CD4-positive, alpha-beta memory T cell (primary cell): ENCODE measurements at places on chromosomes 4 and X. TPM values are rescaled to one million over a fixed set of nuclear protein-coding genes. Genes with fewer than 3 reads are reported as not detected.

GRCh38 chrX:101206471-101206870 lies 13.1 kb upstream of the DRP2 start:
- peaks cover 17% of the 10 kb centered on the region for H3K4me1 ChIP-seq
- DNase-seq, result no peak
- H3K27me3 ChIP-seq, result no peaks in the 10 kb centered on the region
- no peak overlapping the region for H3K27ac ChIP-seq
- no peak overlapping the region for H3K4me3 ChIP-seq
- no peaks in the 10 kb centered on the region for H3K36me3 ChIP-seq

- no peaks in the 10 kb centered on the region for H3K36me3 ChIP-seq
- no peak overlapping the region for H3K27ac ChIP-seq
- no peak overlapping the region for H3K4me3 ChIP-seq
- no peaks in the 10 kb centered on the region for H3K4me1 ChIP-seq
Observed at GRCh38 chr4:94515365-94515764, 63.6 kb downstream of the PDLIM5 start.

DNA sequence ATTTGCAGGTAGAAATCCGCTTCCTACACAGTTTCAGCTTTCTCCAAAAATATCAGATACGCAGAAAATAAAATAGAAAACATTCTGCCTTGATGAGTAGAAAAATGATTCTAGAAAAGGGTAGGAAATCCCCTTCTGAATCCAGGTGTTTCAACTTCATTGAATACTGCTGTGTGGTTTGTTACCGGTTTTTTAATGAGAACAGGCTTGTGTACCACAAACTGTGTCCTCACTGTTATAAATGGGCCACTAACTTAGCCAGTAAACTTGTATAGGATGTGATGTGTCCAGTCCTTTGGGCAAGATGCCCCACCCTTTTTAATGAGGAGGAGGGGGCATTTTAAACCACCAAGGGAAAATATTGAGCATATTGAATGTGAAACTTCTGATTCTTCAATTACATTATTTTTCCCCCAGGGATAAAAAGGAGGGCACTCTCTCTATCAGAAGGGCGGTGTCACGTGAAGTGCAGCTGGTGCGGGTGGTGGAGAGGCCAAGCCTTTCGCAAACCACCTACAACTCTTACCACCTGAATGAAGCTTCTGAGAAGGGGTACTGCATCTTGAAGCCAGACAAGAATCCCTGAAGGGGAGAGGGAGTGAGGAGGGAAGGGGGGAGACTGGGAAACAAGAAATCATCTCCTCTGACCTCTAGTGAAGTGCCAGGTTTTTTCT lies 4.5 kb downstream of the CXXC4 start:
- DNase-seq, result no peak
- H3K4me3 ChIP-seq, result peak overlapping the region; percentile 46
- no peaks in the 10 kb centered on the region for H3K36me3 ChIP-seq

DNA sequence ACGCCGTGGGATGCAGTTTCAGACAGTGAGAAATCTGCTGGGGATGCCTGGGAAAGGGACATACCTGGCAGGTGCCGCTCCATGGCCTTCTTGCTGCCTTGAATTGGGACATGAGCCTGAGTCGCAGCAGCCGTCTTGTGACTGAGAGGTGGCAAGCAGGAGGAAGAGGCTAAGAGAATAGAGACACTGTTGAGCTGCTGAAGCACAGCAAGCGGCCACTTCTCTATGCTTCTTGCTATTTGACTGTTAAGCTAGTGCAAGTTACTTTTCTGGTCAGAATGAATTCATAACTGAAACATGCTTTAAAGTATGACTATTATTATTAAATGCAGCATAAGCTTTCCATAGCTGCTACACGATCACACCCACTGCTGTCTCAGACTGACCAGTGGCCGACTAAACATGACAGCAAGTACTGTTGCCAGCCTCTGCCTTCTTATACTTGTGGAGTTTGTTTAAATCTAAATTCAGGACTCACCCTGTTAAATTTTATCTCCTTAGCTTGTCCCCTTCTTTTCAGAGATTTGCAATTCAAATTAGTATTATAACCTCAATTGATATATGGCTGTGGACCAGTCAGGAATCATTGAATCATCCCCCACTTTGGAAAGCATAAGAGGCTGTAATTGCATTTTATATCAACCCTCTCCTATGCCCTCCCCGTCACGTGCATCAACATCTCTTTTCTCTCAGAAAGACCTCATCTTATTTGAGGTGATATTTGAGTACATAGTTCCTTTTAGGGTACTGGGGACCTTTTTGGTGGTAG lies 24.8 kb upstream of the ACSL1 start:
- peaks cover 4% of the 10 kb centered on the region for H3K27me3 ChIP-seq
- no peak for DNase-seq
- H3K36me3 ChIP-seq, result no peaks in the 10 kb centered on the region
- no peak overlapping the region for H3K4me3 ChIP-seq

DNA sequence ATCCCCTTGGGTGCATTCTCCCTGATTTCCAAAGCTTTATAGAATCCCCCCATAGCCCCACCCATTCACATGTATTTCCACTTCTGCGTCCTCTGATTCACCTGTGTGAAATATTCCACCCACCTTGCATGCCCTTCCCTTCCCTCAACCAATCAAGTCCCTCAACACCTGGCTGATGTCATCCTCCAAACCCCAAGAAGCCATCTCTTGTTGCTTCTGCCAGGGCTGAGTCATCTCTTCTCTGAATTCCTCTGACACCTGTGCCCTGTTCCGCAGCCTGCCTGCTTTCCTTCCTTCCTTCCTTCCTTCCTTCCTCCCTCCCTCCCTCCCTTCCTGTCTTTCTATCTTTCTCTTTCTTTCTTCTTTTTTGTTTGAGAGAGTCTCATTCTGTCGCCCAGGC lies 9.9 kb downstream of the CRMP1 start:
- H3K4me1 ChIP-seq, result no peaks in the 10 kb centered on the region
- H3K27me3 ChIP-seq, result peaks cover 5% of the 10 kb centered on the region
- no peak overlapping the region for H3K27ac ChIP-seq
- H3K4me3 ChIP-seq, result no peak overlapping the region
- H3K36me3 ChIP-seq, result no peaks in the 10 kb centered on the region
- DNase-seq, result no peak

Gene SLITRK2
- not detected for total RNA-seq

- H3K4me1 ChIP-seq, result no peaks in the 10 kb centered on the region
- no peaks in the 10 kb centered on the region for H3K36me3 ChIP-seq
- no peak overlapping the region for H3K27ac ChIP-seq
- no peak overlapping the region for H3K4me3 ChIP-seq
Observed at GRCh38 chr4:11914406-11914805, 485.7 kb upstream of the HS3ST1 start.

Gene NPNT
- total RNA-seq, result not detected

Gene HSFX3
- not detected for total RNA-seq

Gene ZNF157
- total RNA-seq, result 1.00 TPM

GRCh38 chrX:84165711-84166110 lies 22.3 kb downstream of the RPS6KA6 start:
- H3K36me3 ChIP-seq, result no peaks in the 10 kb centered on the region
- H3K4me3 ChIP-seq, result no peak overlapping the region
- H3K4me1 ChIP-seq, result no peaks in the 10 kb centered on the region
- DNase-seq, result no peak
- H3K27me3 ChIP-seq, result no peaks in the 10 kb centered on the region

- no peak overlapping the region for H3K4me3 ChIP-seq
- H3K27me3 ChIP-seq, result no peaks in the 10 kb centered on the region
- DNase-seq, result no peak
- H3K36me3 ChIP-seq, result peaks cover 24% of the 10 kb centered on the region
- H3K4me1 ChIP-seq, result no peaks in the 10 kb centered on the region
- no peak overlapping the region for H3K27ac ChIP-seq
Observed at GRCh38 chrX:154032160-154032559, 12.5 kb upstream of the IRAK1 start.

GRCh38 chr4:37068580-37068979 lies 176.0 kb upstream of the NWD2 start:
- no peaks in the 10 kb centered on the region for H3K36me3 ChIP-seq
- no peaks in the 10 kb centered on the region for H3K27me3 ChIP-seq
- no peaks in the 10 kb centered on the region for H3K4me1 ChIP-seq
- no peak overlapping the region for H3K4me3 ChIP-seq
- DNase-seq, result no peak

Gene UGDH
- total RNA-seq, result 21.6 TPM

Gene USP17L24
- total RNA-seq, result not detected

Gene CLDN2
- total RNA-seq, result not detected

DNA sequence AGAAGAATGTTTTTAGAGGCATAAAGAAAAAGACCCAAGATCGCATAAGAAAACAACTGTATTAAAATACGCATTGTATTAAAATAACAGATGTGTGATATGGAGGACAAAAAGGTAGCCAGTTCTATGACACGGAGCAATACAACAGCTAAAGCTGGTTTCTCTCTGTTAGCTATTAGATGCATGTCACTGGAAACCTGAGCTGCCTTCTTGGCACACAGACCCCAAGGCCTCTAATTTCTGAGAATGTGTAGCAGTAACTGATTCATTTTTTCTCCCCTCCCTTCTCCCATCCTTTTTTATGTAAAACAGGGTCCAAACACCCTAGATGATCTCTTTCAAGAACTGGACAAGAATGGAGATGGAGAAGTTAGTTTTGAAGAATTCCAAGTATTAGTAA lies 4.1 kb downstream of the S100G start:
- no peak overlapping the region for H3K27ac ChIP-seq
- H3K36me3 ChIP-seq, result no peaks in the 10 kb centered on the region
- H3K4me1 ChIP-seq, result no peaks in the 10 kb centered on the region
- H3K4me3 ChIP-seq, result no peak overlapping the region

Gene EXOC1L
- total RNA-seq, result not detected

- H3K27ac ChIP-seq, result no peak overlapping the region
- no peaks in the 10 kb centered on the region for H3K4me1 ChIP-seq
- H3K36me3 ChIP-seq, result no peaks in the 10 kb centered on the region
- H3K4me3 ChIP-seq, result no peak overlapping the region
- no peak for DNase-seq
Observed at GRCh38 chr4:85862896-85863295, 387.9 kb downstream of the ARHGAP24 start.

DNA sequence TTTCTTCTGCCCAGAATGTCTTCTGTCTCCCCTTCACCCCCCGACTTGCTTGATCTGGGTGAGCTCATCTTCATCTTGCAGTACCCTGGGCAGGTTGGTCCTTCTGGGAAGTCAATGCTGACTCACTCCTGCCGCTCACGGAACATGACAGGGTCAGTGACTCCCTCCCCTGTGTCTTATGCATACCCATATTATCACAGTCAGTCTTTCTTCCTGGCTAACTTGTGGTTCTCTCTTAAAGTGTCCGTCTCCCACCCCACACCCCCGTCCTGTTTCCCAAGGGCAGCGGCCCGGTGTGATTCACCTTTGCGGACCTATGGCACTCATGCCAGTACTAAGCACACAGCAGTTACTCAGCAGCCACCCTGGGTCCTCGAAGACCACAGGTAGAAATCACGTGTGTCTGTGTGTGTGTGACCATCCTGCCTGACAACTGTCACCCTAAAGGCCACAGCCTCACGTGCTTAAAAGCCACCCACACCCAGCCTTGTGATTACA lies 17.7 kb downstream of the IQSEC2 start:
- H3K27me3 ChIP-seq, result no peaks in the 10 kb centered on the region
- peaks cover 21% of the 10 kb centered on the region for H3K4me1 ChIP-seq
- no peak overlapping the region for H3K4me3 ChIP-seq
- no peak overlapping the region for H3K27ac ChIP-seq

DNA sequence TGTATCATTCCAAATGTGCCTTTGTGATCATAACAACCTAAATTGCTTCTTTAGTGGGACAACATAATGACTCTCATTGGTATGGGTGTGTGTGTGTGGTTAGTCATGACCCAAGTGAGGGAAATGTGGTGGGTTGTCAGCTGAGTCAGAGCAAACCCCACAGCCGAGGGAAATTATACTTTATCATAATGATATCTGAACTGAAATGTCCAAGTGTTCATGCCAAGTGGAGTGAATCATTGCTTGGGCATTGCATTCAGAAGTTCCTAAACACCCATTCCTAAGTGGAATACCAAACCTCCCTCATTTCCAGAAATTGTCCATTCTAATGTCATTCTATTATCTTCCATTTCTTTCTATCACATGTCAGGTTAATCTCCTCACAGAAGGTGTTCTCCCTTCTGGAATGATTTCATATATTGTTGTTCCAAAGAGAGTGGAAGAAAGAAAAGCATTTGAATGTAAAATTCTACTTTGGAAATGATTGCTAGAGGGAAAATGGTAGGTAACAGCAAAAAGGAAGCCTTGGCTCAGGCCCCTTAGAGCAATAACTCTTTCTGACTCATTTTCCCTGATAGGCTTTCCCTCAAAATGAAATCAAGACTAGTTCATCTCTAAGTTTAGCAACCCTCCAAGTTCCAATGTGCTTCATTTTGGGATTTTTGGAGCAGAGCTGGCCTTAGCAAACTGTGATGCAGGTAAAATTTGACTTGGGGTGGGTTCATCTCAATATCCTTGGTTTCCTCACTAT lies 230.7 kb upstream of the KCNIP4 start:
- no peak for DNase-seq
- no peak overlapping the region for H3K27ac ChIP-seq
- no peaks in the 10 kb centered on the region for H3K4me1 ChIP-seq

Gene HSD17B13
- total RNA-seq, result 0.35 TPM

- H3K4me3 ChIP-seq, result no peak overlapping the region
- H3K4me1 ChIP-seq, result no peaks in the 10 kb centered on the region
- H3K27ac ChIP-seq, result no peak overlapping the region
- DNase-seq, result no peak
- no peaks in the 10 kb centered on the region for H3K36me3 ChIP-seq
- H3K27me3 ChIP-seq, result no peaks in the 10 kb centered on the region
Observed at GRCh38 chr4:20591571-20591970, 108.7 kb upstream of the PACRGL start.

Gene MSX1
- not detected for total RNA-seq

DNA sequence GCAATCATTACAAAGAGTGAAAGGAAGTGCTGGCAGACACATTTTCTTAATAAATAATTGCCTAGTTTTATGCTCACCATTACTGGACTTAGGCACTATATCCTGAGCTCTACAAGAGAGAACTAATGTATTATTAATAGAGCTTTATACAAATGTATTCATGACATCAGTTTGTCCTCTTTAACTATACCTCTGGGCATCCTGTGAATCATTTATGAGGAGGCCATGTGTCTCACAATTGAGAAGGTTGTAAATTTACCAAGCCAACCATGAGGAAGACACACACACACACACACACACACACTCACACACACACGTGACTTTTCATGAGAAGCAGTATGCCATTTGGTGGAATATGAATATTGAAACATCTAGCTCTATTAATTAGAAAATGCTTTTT lies 728.2 kb downstream of the ARAP2 start:
- no peak overlapping the region for H3K4me3 ChIP-seq
- H3K27ac ChIP-seq, result no peak overlapping the region
- no peak for DNase-seq
- no peaks in the 10 kb centered on the region for H3K27me3 ChIP-seq
- H3K36me3 ChIP-seq, result no peaks in the 10 kb centered on the region
- H3K4me1 ChIP-seq, result no peaks in the 10 kb centered on the region
